ENCODE measurements at places on chromosomes 7 and 10.

DNA sequence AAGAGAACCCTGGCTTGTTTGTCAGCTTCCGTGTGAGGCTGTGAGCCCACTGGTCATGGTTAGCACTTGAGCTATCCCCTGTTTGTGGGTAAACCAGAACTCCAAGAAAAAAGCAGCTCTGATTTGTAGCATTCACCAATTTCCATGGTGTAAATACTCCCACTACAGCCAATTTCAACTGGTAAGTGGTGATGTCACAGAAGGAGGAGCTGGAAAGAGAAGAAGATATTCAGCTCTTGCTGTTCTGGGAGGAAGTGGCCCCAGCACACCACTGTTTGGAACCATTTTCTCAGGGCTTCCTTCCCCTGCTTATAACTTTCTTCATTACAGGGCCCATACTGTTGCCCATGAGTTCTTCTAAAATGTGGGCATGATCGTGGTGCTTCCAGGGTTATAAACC is 500.1 kb upstream of the ZMIZ1 start:
- DNase-seq = no peak

DNA sequence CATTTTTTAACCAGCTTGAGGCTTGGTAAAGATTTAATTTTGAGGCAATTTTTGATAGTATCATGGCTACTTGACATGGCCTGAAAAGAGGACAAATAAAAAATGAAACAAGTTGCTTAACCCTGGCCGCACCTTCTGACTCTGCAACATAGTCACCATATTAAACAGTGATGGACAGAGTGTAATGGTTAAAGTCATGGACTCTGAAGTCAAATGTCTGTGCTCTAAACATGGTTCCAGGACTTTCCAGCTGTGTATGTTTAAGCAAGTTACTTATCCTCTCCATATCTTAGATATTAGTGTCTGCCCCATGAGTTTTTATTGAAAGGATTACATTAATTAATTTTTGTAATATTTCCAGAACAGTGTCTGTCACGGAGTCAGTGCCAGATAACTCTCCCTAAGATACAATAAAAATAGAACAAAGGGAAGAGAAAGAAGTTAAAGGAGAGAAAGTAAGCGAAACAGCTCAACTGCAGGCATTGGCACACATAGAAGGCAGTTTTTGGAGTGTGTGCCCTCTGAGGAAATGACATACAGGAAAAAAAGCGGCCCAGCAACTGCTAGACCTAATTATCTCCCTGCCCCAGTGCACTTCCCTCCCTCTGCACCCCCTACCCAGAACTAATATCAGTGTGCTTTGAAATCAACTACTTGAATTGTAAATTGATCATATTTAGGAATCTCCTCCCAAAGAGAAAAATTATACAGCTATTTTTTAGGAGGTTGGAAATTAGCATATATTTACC is 65.3 kb downstream of the MACC1 start:
- no peak for DNase-seq

DNA sequence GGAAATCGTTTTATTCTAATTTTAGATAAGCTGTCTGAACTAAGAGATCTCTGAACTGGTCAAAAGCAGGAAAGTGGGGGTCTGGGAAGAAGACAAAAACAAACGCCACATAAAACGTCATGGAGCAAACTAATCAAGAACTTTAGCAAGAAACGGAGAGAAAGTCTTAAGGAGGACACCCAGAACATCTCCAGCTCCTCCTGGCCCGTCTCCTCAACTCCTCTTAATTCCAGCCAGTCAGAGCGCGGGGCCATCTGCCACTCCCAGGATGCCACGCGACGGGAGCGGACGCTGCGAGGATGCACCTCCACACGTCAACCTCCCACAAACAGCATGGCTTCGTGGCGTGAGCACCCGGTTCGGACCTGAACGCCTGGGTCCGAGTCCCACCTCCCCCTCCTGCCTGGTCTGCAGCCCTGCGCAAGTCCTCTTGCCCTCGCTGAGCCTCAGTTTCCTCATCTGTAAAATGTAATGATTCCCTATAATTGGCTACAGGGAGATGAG is 598 bp downstream of the MMS19 start:
- DNase-seq = peak; percentile 56

DNA sequence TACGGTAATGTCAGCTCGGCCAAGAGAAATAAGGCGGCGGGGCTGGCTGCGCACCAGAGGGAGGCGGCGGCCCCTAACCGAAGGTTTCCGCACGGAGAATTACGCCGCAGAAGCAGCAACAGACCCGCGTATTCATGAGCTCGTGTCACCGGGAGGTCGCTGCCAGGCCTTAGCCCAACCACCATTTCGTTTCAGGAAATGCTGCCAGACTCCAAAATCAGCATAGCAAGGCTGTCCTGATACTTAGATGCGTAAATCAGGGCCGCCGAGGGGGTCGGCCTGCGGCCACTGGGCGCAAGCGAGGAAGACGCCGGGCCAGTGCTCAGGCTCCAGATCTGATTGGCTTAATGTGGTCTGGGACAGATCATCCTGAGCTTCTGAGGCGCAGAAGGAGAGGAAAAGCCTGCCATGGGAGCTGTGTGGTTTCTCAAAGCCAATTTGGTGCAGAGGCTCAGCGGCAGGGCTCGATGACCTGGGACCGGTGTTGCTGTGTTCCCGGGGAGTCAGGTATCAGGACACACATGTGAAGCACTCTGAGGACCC is 247.9 kb downstream of the BAMBI start:
- no peak for DNase-seq

DNA sequence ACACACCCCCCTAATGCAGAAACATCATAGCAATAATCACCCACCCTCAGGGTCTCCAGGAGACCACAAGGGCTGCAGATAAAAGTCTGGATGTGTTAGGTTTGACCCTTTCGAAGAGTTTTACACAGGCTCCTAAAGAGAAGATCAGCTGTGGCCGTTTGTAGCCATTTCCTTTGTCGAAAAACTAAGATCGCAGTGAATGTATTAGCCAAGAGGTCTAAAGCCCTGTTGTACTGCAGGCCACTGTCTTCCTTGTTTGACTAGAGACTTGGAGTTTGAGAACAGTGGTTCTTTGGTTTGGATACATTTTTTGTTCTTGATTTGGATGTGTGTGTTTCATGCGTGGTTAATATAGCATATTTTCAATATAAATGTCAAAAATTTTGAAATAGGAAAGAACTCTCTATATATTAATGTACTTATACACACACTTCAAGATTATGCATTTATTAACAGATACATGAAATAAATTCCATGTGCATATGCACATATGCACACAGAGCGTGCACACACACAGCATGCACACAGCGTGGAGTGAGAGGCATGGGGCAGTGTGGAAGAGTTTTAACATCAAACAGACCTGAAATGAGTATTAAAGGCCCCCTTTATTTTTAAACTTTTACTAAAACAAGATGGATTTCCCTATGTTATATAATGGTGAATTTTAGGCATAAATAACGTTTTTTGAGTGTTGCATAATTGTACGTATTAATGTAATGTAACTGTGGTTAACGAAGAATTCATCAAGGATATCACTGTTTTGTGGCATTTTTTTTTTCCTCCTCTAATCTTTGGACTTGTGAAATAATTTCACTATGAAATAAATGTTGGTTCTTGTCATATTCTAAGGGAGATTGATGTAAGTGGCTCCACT is 2.2 kb downstream of the IKZF1 start:
- no peak for DNase-seq

Data from C1 segment of cervical spinal cord (tissue), 14 donors.